Endothelial cell of coronary artery (primary cell): ENCODE measurements at places on chromosomes 1 and 21. TPM values are rescaled to one million over a fixed set of nuclear protein-coding genes. Genes with fewer than 3 reads are reported as not detected.

FNDC10 gene
- total RNA-seq: 0.47 and 0.54 TPM in 2 replicates

F5 gene
- total RNA-seq: under 0.01 TPM in 1 of 2 replicates, not detected in the other

MR1 gene
- 2.0 and 7.4 TPM in 2 replicates for total RNA-seq

AADACL3 gene
- total RNA-seq: not detected in 2 replicates

KLHL12 gene
- total RNA-seq: 26.8 and 33.9 TPM in 2 replicates

ZFYVE9 gene
- 28.3 and 36.6 TPM in 2 replicates for total RNA-seq

OR2T35 gene
- total RNA-seq: not detected in 2 replicates

ADCY10 gene
- under 0.01 TPM in 1 of 2 replicates, not detected in the other for total RNA-seq

FCRL6 gene
- under 0.01 TPM in 1 of 2 replicates, not detected in the other for total RNA-seq

ADGRB2 gene
- 0.85 and 1.2 TPM in 2 replicates for total RNA-seq

ADPRS gene
- total RNA-seq: 32.7 and 33.1 TPM in 2 replicates

COPA gene
- 295 and 307 TPM in 2 replicates for total RNA-seq

PLXNA2 gene
- total RNA-seq: 69.5 and 73.7 TPM in 2 replicates

LAPTM5 gene
- 11.5 and 14.8 TPM in 2 replicates for total RNA-seq

AQP10 gene
- total RNA-seq: not detected in 2 replicates

PGLYRP3 gene
- not detected in 2 replicates for total RNA-seq

DCLRE1B gene
- 2.1 and 2.2 TPM in 2 replicates for total RNA-seq

S100A7A gene
- total RNA-seq: not detected in 2 replicates

PRDM16 gene
- total RNA-seq: 0.18 and 1.5 TPM in 2 replicates

CD48 gene
- total RNA-seq: not detected in 2 replicates

PHF13 gene
- 8.2 and 11.4 TPM in 2 replicates for total RNA-seq

UMODL1 gene
- total RNA-seq: not detected in 2 replicates

SAMD11 gene
- 0.66 TPM in 1 of 2 replicates, not detected in the other for total RNA-seq

TNFRSF1B gene
- 14.7 and 17.0 TPM in 2 replicates for total RNA-seq

CRYZL1 gene
- 31.8 and 37.6 TPM in 2 replicates for total RNA-seq

PAQR6 gene
- 0.27 and 0.47 TPM in 2 replicates for total RNA-seq

DMRTA2 gene
- total RNA-seq: not detected in 2 replicates

PRAMEF27 gene
- not detected in 2 replicates for total RNA-seq

GUCA2B gene
- not detected in 2 replicates for total RNA-seq

TFF2 gene
- not detected in 2 replicates for total RNA-seq

SLC37A1 gene
- 6.9 and 7.9 TPM in 2 replicates for total RNA-seq

FNDC5 gene
- 0.19 and 0.27 TPM in 2 replicates for total RNA-seq

DNAI4 gene
- 2.9 TPM in 2 replicates for total RNA-seq

AIRE gene
- total RNA-seq: under 0.01 TPM in 1 of 2 replicates, not detected in the other
